H1 (cell line): ENCODE measurements at places on chromosomes 5 and 9. TPM values are rescaled to one million over a fixed set of nuclear protein-coding genes. Genes with fewer than 3 reads are reported as not detected.

DNA sequence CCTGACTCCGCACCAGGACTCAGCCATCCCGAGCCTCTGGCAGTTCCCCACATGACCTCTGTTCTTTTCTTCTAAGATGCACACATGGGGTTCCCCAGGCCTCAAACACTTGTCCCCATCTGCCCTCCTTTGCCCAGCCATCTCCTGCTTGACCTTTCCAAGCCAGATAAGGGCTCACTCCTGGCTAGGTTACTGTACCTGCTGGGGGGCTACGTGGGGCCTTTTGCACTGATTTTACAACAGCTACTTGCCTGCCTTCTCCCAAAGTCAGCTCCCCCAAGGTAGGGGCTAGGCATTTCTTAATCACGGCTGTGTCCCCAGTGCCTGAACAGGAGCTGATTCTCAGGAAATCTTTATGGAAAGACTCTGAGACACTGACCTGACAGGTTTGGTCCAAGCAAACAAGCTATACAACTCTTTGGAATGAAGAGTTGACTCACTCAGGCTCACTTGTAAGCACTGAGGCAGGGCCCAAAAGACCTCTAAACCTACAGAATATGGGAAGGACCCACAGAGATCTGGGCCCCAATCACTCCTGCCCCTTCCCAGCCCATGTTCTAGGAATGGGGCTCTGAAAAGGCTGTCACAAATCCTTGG is 2.5 kb downstream of the MACROH2A1 start:
- DNase-seq, result no peak
- H3K4me1 ChIP-seq, result peaks cover 14% of the 10 kb centered on the region
- H3K36me3 ChIP-seq, result no peaks in the 10 kb centered on the region
- H3K27me3 ChIP-seq, result peaks cover 23% of the 10 kb centered on the region

Gene OR1Q1
- total RNA-seq, result not detected in 2 replicates

- H3K4me1 ChIP-seq, result no peaks in the 10 kb centered on the region
- H3K36me3 ChIP-seq, result no peaks in the 10 kb centered on the region
- no peak for DNase-seq
- H3K27ac ChIP-seq, result no peak overlapping the region
Measured at GRCh38 chr5:52893105-52893504, 96.0 kb upstream of the ITGA2 start.

GRCh38 chr9:110191615-110192014 is 16.3 kb downstream of the C9orf152 start:
- H3K27ac ChIP-seq, result no peak overlapping the region
- H3K27me3 ChIP-seq, result no peaks in the 10 kb centered on the region
- no peak overlapping the region for H3K4me3 ChIP-seq
- no peak for DNase-seq
- no peaks in the 10 kb centered on the region for H3K4me1 ChIP-seq

DNA sequence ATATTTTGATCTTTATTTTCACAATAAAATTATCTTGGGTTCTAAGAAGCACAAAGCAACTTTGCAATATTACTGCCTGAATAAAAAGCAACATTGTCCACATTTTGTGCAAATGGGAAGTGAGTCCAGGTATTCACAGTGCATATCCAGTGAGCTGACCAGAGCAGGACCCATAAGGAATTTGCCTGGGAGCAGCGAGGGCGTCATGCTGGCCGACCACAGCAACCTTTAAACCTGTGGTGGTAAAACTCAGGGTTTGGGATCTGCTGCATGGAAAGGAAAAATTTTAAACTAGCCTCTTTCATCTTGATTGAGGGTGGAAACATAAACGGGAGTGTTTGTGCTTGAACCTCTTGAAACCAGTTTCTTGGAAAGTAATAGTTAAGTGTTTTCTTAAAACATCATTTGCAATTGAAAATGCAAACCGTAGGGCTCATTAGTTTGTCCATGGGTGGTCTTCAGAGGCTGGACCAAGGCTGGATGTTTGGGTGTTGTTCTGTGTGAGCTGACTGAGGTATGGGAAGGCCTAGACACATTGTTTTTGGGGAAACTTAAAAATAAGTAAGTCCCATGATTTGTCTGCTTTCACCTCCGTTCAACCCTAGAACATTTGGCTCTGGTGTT is 85.0 kb upstream of the ANKH start:
- DNase-seq, result no peak
- H3K36me3 ChIP-seq, result no peaks in the 10 kb centered on the region
- peaks cover 3% of the 10 kb centered on the region for H3K4me1 ChIP-seq
- no peak overlapping the region for H3K27ac ChIP-seq

- peaks cover 5% of the 10 kb centered on the region for H3K4me1 ChIP-seq
- H3K27ac ChIP-seq, result no peak overlapping the region
Measured at GRCh38 chr5:145942749-145943148, 6.4 kb downstream of the SH3RF2 start.

Gene DEPDC1B
- total RNA-seq, result 64.9 and 67.4 TPM in 2 replicates

DNA sequence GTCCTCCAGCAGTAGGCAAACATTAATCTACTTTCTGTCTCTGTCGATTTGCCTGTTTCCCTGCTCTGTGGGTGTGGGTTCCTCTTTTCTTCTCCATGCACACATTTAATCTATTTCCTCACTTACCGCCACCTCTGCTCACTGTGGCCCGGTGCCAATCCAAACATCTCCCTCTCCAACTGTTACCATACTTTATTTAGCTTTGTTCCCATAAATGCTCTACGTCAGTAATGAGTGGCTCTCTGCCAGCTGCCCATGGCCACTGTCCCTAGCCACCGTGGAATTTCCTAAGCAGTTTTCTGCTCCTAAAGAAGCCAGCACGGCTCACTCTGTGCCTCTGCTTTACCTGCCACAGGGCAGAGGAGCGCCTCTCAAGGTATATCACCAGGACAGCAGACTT is 19.5 kb upstream of the GOLPH3 start:
- no peaks in the 10 kb centered on the region for H3K27me3 ChIP-seq
- H3K4me1 ChIP-seq, result no peaks in the 10 kb centered on the region
- DNase-seq, result no peak
- no peaks in the 10 kb centered on the region for H3K36me3 ChIP-seq
- H3K27ac ChIP-seq, result no peak overlapping the region
- no peak overlapping the region for H3K4me3 ChIP-seq

DNA sequence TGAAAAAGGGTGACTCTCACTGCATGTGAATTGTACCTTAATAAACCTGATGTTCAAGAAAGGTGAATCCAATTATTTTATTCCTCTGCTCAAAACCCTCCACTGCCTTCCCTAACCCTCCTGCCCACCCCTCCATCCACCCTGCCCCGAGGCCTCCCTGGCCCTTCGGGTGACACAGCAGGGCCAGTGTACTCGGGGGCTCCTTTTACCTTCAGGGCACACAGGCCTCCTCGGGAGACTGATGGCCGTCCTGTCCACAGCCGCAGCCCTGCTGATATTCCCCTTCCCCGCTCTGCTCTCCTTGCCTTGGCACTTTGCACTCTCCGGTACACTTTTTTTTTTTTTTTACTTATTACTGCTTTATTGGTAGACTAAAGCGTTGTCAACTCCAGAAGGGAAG is 234.0 kb downstream of the CACNA1B start:
- H3K4me1 ChIP-seq, result no peaks in the 10 kb centered on the region
- H3K27me3 ChIP-seq, result no peaks in the 10 kb centered on the region
- H3K27ac ChIP-seq, result no peak overlapping the region
- H3K4me3 ChIP-seq, result no peak overlapping the region
- no peak for DNase-seq

- DNase-seq, result no peak
- H3K4me3 ChIP-seq, result peak overlapping the region; percentile 9; the same call in 1 of the 2 replicates
- no peaks in the 10 kb centered on the region for H3K36me3 ChIP-seq
- peaks cover 55% of the 10 kb centered on the region for H3K27me3 ChIP-seq
- no peak overlapping the region for H3K27ac ChIP-seq
- H3K4me1 ChIP-seq, result peaks cover 4% of the 10 kb centered on the region
Measured at GRCh38 chr5:77973253-77973609, 197.1 kb upstream of the TBCA start.

DNA sequence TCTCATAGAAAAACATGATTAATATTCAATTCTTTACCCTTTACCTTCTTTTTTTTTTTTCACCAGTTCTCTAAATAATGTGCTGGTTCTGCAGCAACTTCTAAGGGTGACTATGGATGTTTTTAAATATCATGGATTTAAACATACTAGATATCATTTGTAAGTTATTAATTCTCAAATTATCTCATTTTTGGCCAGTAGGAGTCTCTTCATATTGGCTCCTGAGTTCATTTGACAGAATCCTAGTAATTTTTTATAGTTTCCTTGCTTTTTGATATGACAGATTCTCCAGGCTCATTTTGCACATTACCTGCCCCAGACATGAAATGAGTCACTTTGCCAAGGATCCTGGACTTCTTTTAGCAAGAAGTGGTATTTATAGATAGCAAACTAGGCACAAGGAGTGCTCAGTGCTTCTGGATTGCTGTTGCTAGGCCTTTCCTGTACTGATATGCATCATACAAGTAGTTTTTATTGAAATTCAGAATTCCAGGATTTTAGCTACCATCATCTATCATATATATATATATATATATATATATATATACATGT is 201.3 kb upstream of the IL12B start:
- no peaks in the 10 kb centered on the region for H3K27me3 ChIP-seq
- H3K4me3 ChIP-seq, result no peak overlapping the region
- no peak for DNase-seq
- H3K36me3 ChIP-seq, result no peaks in the 10 kb centered on the region
- no peaks in the 10 kb centered on the region for H3K4me1 ChIP-seq
- H3K27ac ChIP-seq, result no peak overlapping the region

GRCh38 chr5:92912283-92912682 is 668.7 kb downstream of the NR2F1-AS1 start:
- DNase-seq, result no peak
- H3K36me3 ChIP-seq, result no peaks in the 10 kb centered on the region
- no peaks in the 10 kb centered on the region for H3K27me3 ChIP-seq
- H3K4me3 ChIP-seq, result no peak overlapping the region
- H3K4me1 ChIP-seq, result peaks cover 22% of the 10 kb centered on the region; the same call in 1 of the 2 replicates

Gene PTGES
- 3.2 TPM in 2 replicates for total RNA-seq

Gene PTPRD
- total RNA-seq, result 73.6 and 77.0 TPM in 2 replicates

DNA sequence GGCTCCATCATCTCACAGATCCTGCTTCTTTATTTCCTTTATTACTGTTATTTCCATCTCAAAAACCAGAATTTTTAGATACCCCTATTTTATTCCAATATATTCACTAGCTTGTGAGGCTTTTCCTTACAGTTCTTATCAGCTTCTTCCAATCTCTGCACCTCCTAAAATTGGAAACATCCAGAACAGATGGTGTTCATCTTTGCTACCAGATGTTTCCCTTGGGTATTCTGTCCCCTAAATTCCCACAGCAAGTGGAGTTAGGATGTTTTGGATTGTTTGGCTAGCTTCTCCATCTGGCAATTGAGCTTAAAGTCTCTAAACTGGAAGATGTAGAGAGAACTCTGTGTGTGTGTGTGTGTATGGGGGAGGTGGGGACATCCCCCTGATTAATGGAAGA is 580.4 kb downstream of the DTWD2 start:
- no peaks in the 10 kb centered on the region for H3K4me1 ChIP-seq
- H3K4me3 ChIP-seq, result no peak overlapping the region

Gene EGFL7
- 37.8 and 39.8 TPM in 2 replicates for total RNA-seq

DNA sequence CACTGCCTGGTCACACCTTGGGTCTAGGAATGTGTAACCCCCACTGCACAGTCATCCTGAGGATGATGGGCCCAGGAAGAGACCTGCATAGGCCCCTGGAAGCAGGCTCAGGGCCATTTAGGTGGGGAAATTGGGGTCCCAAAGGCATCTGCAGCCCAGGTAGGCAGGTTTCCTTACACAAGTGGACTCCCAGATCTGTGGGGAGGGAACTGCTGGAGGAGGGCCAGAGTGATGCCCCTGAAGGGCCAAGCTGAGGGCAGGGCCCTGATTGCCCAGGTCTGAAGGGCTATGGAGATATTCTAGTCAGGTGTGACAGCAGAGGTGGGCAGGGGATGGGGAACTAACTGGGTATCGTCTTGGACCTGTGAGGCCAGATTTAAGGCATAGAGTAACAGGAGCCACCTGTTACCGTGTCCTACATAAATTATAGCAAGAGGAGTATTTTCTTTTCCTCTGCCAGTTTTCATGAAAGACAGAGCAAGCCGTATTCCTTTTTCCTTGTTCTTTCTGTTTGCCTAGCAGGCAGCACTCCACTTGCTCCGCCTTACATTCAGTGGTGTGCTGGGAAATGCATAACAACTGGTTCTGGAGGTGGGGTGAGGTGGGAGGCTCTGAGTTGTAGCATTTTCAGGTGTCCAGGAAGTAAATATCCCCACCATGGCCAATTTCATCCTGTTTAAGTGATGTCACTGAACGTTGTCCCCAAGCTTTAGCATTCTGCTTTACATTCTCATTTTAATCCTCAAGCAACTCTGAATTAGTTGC is 41.3 kb downstream of the PPARGC1B start:
- peaks cover 20% of the 10 kb centered on the region for H3K4me1 ChIP-seq
- DNase-seq, result no peak
- no peaks in the 10 kb centered on the region for H3K36me3 ChIP-seq
- H3K4me3 ChIP-seq, result no peak overlapping the region

DNA sequence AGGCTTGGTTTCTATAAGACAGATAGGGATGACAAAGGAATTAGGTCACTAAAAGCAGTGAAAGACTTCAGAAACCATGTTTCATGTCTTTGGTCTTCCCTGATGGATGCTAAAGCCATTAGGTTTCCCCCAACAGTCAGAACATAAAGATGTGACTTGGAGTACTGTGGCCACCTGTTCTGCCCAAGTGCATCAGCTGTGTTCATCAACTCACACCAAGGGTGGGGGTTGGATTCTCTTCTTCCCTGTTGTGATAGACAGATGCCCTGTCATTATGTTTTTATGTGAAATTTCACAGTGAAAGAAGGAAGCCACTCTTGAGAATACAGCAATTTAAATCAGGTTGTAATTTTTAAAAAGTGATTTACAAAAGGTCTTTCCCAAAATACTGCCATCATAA is 196.8 kb downstream of the SH3GL2 start:
- no peaks in the 10 kb centered on the region for H3K27me3 ChIP-seq
- DNase-seq, result no peak
- no peaks in the 10 kb centered on the region for H3K4me1 ChIP-seq
- H3K27ac ChIP-seq, result no peak overlapping the region

Gene HAVCR1
- total RNA-seq, result not detected in 2 replicates

Gene ZNF474
- total RNA-seq, result not detected in 2 replicates

DNA sequence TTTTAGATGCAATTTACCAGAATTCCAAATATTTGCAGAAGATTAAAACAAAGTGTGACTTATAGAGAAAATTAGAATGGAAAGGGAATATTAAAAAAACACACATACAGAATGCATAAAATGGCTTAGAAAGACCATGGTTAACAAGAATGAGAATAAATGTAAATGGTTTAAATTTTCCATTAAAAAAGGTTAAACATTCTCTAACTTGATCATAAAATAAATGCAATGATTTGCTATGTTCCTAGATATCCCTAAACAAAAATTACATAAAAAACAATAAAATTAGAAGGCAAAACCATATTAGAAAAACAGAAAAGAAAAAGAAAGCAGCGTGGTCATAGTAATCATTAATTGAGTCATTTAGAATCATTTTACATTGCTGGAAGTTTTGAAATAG is 152.5 kb downstream of the TMEM38B start:
- H3K4me3 ChIP-seq, result no peak overlapping the region
- no peaks in the 10 kb centered on the region for H3K36me3 ChIP-seq
- no peak for DNase-seq
- no peak overlapping the region for H3K27ac ChIP-seq

- H3K4me1 ChIP-seq, result no peaks in the 10 kb centered on the region; the same call in 1 of the 2 replicates
- no peaks in the 10 kb centered on the region for H3K36me3 ChIP-seq
- H3K27ac ChIP-seq, result no peak overlapping the region
- H3K27me3 ChIP-seq, result no peaks in the 10 kb centered on the region
Measured at GRCh38 chr5:36724467-36725332, 118.3 kb downstream of the SLC1A3 start.

Gene BTNL8
- total RNA-seq, result 0.27 and 0.48 TPM in 2 replicates
